ENCODE measurements at places on chromosomes 6 and 20.

GRCh38 chr6:51200676-51201075 lies 382.0 kb downstream of the TFAP2B start:
- no peak overlapping the region for H3K4me3 ChIP-seq
- H3K27ac ChIP-seq, result no peak overlapping the region
- H3K36me3 ChIP-seq, result no peaks in the 10 kb centered on the region
- H3K27me3 ChIP-seq, result no peaks in the 10 kb centered on the region
- no peak for DNase-seq

DNA sequence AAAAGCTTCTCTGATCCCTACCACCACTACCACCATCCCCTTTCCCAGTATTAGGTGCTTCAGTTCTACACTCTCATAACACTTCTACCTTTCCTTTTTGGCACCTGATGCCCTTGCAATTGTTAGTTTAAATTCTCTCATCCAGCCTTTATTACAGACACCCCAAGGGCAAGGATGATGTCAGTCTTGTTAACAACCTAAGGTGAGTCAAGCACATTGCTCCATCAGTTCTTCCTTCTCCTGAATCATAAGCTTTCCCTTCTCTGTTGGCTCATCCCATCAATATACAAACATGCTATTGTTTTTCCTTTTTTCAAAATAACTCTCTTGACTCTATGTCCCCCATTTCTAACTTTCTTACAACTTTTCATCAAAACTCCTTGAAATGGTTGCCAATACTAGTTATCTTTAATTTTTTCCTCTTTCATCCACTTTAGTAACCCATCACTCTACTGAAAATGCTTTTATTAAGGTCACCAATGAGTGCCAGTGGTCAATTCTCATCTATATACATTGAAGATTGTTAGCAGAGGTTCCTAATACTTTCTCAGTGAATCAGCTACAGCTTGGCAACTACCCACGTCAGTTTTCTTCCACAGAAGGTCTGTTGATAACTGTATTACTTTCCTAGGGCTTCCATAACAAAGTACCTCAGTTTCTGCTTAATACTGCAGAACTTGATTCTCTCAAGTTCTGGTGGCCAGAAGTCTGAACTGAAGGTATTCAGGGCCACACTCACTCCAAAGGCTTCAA lies 97.1 kb upstream of the FLRT3 start:
- H3K36me3 ChIP-seq, result no peaks in the 10 kb centered on the region
- H3K4me3 ChIP-seq, result no peak overlapping the region
- no peaks in the 10 kb centered on the region for H3K27me3 ChIP-seq
- H3K27ac ChIP-seq, result no peak overlapping the region

DNA sequence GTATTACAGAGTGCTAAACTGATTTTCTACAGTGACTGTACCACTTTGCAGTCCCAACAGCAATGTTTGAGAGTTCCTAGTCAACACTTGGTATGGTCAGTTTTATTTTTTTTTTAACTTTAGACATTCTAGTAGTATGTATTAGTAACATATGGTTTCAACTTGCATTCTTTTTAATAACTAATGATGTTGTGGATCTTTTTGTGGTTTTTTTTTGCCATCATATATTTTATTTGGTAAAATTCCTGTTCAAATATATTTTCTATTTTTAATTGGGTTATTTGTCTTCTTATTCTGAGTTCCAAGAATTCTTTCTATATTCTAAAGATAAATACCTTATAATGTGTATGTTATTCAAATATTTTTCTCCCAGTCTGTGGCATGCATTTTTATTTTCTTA lies 189.4 kb upstream of the ECI2 start:
- H3K4me1 ChIP-seq, result no peaks in the 10 kb centered on the region
- no peak overlapping the region for H3K27ac ChIP-seq
- DNase-seq, result no peak
- H3K27me3 ChIP-seq, result peaks cover 8% of the 10 kb centered on the region
- H3K36me3 ChIP-seq, result no peaks in the 10 kb centered on the region

GRCh38 chr6:46044881-46045617 lies 29.4 kb upstream of the CLIC5 start:
- no peaks in the 10 kb centered on the region for H3K4me1 ChIP-seq
- H3K27me3 ChIP-seq, result peaks cover 9% of the 10 kb centered on the region
- no peaks in the 10 kb centered on the region for H3K36me3 ChIP-seq
- no peak overlapping the region for H3K27ac ChIP-seq

- H3K4me3 ChIP-seq, result no peak overlapping the region
- no peak for DNase-seq
- peaks cover 37% of the 10 kb centered on the region for H3K27me3 ChIP-seq
- no peaks in the 10 kb centered on the region for H3K36me3 ChIP-seq
- no peak overlapping the region for H3K27ac ChIP-seq
These were observed 8.3 kb upstream of the MARCKS start for GRCh38 chr6:113848811-113849210.
